Pons (tissue), 1 donor: ENCODE measurements at places on chromosomes 1 and 21.

DNA sequence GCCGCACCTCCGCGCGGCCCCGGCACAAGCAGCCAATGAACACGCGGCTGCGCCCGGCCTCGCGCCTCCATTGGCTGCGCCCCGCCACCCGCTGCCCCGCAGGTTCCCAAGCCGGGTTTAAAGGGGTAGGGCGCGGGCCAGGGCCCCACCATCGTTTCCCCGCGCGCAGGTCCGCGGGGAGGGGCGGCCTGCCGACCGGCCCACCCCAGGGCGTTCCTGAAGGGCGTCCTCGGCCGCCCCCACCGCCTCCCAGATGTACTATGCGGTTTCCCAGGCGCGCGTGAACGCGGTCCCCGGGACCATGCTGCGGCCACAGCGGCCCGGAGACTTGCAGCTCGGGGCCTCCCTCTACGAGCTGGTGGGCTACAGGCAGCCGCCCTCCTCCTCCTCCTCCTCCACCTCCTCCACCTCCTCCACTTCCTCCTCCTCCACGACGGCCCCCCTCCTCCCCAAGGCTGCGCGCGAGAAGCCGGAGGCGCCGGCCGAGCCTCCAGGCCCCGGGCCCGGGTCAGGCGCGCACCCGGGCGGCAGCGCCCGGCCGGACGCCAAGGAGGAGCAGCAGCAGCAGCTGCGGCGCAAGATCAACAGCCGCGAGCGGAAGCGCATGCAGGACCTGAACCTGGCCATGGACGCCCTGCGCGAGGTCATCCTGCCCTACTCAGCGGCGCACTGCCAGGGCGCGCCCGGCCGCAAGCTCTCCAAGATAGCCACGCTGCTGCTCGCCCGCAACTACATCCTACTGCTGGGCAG lies at the start of gene OLIG1:
Gene OLIG1, plus strand, starts transcription at position 148 of the 750 bp plus-strand sequence. Its CDS starts 106 bp downstream, at position 254.
- DNase-seq = peak; percentile 82

GRCh38 chr1:171841931-171842761 lies 848 bp downstream of the DNM3 start:
- DNase-seq = peak; percentile 81

DNA sequence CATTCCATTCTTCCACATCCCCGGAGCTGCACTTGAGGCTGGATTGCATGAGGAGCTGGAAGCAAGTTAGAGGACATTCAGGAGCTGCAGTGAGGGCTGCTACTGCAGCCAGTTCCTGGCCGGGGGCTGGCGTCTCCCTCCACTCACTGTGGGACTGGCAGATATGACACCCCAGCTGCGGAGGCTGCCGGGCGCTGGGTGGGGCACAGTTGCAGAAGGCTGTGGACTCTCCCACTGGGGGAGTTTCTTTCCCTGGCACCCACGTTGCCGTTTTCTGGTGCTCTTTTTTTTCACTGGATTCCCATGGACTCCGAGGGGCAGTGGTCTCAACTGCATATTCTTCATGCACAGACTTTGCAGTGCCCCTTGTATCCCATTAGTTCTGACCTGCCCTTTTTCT lies 351.1 kb upstream of the AJAP1 start:
- no peak for DNase-seq

DNA sequence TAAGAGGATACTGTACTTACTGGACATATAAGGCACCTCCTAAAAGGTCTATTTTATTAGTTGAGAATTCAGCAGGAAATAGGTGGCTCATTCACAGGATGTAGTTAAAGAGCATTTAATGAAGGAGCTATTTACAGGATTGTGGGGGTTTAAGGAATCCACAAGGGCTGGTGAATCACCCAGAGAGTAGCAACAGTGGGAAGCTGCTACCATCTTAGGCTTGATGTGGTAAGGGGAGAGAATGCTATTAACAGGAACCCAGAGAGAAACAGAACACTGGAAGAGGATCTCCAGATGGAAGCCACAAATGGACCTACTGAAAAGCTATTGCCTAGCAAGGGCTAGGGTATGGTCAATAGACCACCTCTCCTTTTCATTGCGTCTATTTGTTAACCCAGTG lies 52.0 kb upstream of the COL11A1 start:
- no peak for DNase-seq

GRCh38 chr21:40386294-40386911 lies 460.6 kb downstream of the DSCAM start:
- peak; percentile 29 for DNase-seq

GRCh38 chr1:201982082-201982622 lies 296 bp upstream of the RNPEP start:
- peak; percentile 48 for DNase-seq

DNA sequence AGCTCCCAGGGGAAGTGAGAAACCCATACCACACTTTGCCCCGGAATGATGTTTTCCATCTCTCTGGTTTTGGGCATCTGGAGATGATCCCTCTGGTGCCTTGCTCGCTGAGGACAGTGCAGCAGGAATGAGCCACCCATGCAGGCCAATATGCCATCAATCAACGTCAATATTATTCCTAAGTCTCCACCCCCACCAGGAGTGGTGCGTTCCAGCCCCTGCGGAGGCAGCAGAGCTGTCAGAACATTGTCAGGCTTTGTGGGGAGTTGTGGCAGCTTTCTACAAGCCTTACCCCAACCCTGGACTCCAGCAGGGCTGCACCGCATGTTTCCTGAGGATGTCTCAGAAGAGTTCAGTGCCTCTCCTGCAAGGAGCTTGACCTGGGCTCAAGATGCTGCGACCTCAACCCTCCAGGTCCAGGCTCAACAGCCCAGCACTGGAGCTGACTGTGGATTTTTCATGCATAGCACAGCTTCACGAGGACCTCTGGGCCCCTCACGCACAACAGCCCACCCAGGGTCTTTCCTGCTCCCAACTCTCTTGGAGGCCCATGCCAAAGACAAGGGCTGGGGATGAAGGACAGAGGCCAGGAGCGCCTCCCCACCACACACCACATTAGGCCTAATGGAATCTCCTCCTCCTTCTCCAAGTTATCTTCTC lies 67.5 kb downstream of the PSMG1 start:
- DNase-seq = no peak

DNA sequence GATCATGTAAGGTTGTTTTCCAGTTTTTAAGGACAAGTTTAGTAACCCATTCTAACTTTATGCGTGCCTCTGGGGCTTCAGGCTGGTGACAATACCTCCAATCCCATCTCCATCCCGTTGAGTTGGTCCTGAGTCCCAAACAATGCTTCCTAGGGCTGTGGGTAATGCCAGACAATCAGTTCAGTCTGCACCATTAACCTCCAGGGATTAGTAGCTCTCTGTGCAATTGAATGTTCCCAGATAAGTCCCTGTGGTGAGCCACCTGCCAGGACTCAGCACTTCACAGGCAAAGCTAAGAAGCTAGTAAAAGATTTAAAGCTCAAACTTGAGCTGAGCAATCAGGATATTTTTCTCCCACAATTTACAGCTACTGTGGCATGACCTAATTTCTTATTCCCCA lies 462.2 kb upstream of the PTBP2 start:
- no peak for DNase-seq

- DNase-seq = peak; percentile 64
Measured at GRCh38 chr1:89815611-89816010, 5.2 kb upstream of the LRRC8D start.

DNA sequence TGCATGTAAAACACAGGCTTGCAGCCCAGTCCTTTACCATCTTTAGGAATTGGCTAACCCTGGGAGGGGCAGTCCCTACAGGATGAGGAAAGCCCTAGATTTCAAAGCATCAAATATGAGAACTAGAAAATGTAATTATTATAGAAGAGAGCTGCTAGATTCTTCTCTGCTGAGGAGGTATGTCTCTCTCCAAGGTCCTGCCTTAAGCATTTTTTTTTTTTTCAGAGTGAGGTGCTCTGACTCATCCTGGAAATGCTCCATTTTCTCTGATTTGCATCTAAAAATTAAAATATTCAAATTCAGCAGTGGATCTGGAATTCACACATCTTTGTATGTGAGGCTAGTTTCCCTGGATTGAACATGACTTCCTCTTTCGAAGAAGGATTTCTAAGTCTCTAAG lies 149.8 kb downstream of the ZNF648 start:
- no peak for DNase-seq

DNA sequence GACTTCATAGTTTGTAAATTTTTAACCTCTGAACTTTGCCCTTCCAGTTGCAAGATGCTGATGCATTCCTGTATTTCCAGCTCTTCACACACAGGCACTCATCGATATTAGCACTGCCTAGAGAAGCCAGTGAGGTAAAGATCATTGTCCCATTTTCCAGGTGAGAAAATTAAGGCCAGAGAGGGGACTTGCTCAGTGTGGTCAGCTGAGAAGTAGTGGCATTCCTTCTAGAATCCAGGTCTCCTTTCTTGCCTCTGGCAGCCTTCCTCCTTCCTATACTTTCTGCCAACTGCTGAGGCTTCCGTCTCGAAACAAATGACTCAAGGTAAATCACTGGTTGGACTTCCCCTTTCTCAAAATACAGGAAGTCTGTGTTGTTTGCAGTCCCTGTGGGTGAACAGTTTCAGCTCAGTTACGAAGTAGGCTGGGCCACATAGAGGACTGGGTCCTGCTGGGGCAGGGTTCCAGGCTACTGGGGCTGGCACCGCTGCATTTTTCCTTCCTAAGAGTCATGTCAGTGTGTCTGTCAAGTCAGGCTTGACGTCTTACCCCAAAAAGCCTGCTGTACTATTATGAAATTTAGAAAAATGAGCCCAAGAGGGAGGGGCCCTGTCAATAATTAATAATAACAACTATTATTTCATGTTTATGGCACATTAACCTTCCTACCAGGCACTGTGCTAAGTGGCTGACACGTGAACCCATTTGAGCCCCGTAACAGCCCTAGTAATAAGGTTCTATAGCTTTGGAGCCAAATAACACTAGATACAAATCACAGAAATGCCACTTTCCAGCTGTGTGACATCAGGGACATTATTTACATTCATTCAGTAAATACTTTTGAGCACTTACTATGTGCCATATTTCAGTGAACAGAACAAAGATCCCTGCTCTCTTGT lies 16.6 kb upstream of the RNF19B start:
- peak; percentile 85 for DNase-seq

GRCh38 chr1:21206117-21206516 lies 29.4 kb upstream of the EIF4G3 start:
- no peak for DNase-seq

DNA sequence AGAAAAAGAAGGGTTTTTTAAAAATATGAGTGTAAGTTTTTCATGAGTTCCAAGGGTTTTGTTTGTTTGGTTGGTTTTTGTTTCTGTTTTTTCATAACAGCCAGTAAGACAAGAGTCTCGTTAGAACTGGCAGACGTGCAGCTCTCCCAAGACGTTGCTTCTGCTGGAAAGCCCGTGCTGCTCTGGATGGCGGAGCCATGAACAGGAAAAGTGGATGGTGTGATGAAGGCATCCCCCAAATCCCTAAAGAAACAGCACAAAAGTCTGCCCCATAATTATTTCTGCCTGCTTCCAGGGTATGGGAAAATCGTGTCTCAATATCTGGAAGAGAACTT lies 157.9 kb upstream of the BACE2 start:
- DNase-seq = no peak

DNA sequence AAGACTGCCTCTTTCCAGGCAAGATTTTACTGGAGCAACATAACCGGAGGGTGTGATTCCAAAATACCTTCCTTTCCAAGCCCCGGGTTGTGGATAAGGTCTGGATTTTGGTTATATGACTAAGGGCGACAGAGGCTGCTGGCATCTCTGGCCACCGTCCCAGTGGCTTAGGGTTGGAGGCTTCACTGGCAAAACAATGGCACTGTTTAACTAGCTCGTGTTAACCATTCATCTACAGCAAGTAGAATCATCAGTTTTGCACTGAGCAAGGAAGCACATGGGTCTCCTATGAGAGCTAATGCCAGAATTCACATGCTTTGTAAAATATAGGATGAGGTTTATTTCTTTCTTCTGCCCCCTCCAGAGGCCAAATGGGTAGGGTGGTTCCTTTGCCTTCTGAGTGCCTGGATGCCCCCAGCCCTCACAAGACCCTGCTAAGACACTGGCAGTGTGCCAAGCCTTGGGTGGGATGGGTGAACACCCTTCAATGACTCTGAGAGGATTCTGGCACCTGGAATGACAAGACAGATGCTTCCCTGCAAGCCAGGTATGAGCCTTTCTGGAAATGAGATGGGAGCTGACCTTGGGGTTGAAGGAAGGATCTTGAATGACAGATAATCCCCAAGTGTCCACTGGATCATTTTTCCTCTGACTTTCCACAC lies 36.8 kb downstream of the DHCR24 start:
- peak; percentile 82 for DNase-seq

DNA sequence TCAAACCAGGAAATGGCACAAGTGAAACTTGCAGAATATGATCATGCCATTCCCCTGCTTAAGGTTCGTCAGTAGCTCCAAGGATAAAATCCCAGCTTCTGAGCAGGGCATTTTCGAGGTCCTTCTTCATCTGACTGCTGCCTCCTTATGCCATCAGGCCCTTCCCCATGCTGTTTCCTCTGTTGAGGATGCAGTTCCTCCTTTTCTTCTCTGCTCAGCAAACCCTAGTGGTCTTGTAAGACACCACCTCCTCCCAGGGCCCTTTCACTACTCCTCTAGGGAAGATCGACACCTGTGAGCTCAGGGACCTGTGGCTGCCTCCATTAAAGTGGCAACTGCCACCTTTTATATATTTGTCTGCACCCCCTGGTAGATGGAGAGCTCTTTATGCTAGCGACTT lies 62.1 kb upstream of the JUN start:
- no peak for DNase-seq

- DNase-seq = no peak
Measured at GRCh38 chr1:212622906-212623305, 14.3 kb downstream of the ATF3 start.

GRCh38 chr1:165436994-165437393 lies 7.9 kb downstream of the RXRG start:
- DNase-seq = no peak
